ENCODE measurements at places on chromosomes 11 and 22. TPM values are rescaled to one million over a fixed set of nuclear protein-coding genes. Genes with fewer than 3 reads are reported as not detected.

DNA sequence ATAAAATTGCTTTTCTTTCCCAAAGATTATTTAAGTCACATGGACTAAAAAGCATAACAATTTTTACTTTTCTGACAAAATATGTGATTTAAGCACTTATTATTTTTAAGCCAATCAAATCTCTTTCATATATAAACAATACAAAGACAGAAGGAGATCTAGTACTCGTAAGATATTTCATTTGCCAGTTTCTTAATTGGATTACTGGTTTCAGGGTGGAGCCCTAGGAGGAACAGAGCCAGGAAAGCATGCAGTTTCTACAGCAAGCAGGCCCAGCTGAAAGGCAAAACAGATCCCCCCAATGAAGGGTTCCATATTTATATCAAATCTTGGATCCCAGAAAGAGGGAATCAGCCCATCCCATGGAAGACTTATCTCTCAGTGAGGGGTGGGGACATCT, 177.0 kb downstream of the KIF18A start:
- DNase-seq = no peak

DNA sequence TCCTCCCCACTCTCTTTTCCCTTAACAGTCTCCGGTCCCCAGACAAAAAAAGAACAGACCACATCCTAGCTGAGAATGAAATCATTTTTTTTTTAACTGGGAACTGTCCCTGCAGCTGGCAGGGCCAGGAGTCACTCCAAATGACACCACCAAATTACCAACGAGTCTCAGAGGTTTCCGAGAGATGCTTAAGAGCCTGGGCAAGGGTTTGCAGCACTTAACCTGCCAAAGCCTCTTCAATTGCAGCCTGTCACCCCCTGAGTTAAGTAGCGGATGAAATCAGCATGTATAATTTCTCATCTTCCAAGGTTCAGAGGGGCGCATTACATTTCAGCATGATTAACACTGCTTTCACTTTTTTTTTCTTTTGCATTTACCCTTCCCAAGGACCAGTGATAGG, 71.8 kb downstream of the TENM4 start:
- no peak for DNase-seq

DNA sequence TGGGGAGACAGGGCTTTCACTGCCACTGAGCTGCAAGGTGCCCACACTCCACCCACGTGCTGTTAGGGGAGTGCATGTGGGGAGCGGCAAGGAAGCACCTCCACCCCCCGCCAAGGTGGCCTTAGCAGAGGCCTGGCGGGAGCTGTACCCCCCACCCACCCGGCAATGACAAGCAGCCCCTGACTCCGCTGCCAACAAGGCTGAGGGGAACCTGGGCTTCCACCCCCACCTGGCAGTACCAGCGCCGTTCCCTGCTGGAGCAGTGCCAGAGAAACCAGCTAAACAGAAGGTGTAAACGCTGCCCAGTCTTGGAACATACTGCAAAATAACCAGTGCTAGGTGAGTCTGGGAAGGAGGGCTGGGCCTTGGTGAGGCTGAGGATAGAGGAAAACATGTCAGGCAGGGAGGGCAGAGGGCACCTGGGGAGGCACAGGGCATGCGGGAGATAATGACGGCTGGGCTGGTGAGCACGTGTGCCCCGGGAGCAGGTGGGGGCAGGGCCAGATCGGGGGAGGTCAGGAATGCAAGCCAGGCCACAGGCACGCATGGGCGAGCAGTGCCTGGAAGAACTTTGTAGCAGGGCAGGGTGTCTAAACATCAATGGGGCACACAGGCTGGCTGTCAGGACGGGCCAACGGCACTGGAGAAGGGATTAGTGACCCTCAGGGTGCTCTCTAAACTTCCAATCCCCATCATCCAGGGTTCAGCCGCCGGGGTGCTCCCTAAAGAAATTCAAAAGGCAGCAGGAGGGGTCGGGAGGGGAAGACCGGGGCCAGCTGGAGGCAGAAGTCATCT, 6.6 kb downstream of the CERK start:
- no peak for DNase-seq

- no peak for DNase-seq
These were observed 142.4 kb downstream of the DDX10 start for GRCh38 chr11:108807262-108807661.

DNA sequence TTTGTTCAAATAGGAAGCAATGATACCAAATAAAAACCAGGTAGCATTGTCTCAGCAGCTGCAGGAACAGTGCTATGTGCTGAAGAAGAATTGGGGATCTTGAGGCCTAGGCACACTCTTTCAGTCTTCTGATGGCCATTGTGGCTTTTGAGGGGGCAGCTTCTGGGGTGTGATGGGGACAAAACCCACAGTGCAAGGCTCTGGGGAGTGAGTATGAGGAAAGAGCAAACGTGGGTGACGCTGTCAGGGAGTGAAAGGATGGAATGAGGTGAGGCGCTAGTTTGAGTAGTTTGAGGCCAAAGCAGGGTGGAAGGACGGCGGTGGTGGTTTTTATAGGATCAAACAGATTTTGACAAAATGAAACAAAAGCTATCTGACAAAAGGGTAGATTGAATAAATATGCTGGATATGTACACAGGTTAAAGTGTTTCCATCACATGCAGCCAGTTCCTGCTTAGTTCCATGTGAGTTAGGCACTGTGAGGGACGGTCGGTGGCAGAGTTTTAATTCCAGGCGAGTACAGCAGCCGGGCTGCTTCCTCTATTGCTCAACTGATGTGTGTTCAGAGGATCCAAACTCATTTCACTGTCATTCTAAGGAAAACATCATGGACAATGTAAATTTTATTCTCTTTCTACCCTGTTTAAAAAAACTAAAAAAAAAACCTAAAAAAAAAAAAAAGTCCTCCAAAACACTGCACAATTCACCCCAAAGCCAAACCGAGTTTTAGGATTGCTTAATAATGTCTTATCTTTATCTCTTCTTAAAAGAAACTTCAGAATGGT, 18.9 kb downstream of the ADAMTS15 start:
- no peak for DNase-seq

GRCh38 chr22:20268279-20269012, at the start of gene RTN4R:
Gene RTN4R (minus strand): TSS chr22:20268318. CDS start chr22:20268092, 226 bp downstream.
- DNase-seq = peak; percentile 67

- no peak for DNase-seq
These were observed 545.4 kb downstream of the TBC1D22A start for GRCh38 chr22:47307822-47308221.

DNA sequence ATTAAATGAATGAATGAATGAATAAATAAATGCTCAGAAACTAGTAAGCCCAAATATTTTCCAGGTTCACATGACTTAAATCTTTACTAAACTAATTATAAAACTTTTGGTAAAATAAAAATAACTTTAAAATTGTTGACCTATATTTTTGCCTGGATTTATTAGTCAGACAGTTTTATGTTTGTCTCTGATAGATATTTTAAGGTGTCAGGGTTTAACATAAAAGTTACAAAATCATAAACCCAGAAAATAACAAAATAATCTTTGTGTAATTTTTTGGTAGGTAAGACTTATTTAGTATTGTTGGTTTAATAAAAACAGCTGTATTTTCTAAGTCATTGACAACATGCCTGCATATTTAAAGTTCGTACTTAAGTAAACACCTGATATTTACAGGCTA, 27.4 kb upstream of the HEPHL1 start:
- DNase-seq = no peak

Gene KLHDC7B
- total RNA-seq = not detected

DNA sequence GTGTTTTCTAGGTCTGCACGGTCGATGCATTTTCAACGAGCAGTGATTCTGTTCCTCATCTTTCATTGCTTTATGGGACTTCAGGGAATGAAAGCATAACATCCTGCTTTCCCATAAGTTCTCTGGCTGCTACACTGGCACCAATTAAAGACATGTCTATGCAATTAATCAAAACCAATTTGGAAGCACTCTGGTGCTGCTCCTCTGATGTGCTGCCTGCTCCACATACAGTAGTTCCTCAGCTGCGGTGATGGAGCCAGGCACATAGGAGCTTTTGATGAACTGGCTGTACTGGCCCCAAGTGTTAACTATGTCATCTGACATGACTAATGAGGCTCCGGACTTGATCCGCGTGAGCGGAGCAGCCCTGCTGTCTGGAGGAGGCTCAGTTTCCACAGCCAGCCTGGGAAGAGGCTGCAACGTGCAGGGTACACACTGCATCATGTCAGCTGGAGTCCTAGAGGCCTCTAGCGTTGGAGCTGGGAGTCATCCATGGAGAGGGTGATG, 29.8 kb downstream of the GVQW3 start:
- no peak for DNase-seq

Gene ASRGL1
- total RNA-seq = 27.4 TPM

- no peak for DNase-seq
These were observed 5.0 kb downstream of the CDCA5 start for GRCh38 chr11:65078786-65079342.

GRCh38 chr22:34950489-34950888, 115.5 kb upstream of the ISX start:
- DNase-seq = no peak

DNA sequence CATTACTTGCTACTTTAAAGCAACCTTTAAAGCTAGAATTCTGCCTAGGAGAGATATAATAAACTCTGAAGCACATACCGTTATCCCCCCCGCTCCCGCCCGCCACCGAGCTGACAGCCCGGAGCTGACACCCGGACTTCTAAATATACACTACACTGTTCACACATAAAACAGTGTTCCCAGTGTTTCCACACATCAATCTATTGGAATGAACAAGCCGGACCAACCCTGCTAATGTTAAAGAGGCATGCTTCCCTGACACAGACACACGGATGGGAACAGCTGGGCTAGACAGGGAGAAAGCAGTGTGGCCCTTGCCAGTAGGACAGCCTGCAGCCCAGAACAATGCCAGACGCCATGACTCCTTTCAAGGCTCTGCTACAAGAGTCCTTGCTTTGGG, 108.4 kb upstream of the CSNK2A3 start:
- no peak for DNase-seq
